DMS 273 treated with DMSO at 0.1 percent for 48 hours (cell line): ENCODE measurements at places on chromosomes 1 and 21.

DNA sequence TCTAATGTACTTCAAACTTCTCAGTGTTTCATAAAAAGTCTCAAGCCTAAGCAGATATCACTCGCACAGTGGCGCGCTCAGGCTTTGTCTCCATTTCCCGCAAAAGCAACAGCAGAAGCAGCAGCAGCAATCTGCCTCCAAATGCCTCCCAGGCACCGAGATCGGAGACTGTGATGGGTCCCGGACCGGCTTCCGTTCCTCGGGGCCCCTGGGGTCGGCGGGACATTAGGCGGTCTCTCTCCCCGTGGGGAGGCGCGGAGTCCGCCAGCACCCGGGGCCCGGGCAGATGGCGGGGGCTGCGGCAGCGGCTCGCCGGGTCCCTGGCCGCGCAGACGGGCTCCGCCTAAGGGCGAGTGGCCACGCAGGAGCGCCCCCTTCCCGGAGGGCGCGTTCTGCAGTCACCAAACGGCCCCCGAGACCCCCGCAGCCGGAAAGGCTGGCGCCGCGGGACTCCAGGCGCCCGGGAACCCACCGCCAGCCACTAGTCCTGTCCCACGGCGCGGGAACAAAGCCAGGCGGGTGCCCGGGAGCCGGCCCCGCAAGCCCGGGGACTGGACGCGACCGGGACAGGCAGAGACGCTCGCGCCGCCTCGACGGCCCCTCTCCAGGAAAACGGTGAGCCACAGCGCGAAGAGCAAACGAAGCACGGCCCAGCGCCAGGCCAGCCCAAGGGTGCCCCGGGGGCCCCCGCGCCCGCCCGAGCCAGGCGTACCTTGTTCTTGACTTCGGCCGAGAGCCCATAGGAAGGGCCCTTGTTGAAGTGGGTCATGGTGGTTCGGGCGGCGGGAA lies 590 bp downstream of the CNN3 start:
- peak; percentile 37 for DNase-seq

DNA sequence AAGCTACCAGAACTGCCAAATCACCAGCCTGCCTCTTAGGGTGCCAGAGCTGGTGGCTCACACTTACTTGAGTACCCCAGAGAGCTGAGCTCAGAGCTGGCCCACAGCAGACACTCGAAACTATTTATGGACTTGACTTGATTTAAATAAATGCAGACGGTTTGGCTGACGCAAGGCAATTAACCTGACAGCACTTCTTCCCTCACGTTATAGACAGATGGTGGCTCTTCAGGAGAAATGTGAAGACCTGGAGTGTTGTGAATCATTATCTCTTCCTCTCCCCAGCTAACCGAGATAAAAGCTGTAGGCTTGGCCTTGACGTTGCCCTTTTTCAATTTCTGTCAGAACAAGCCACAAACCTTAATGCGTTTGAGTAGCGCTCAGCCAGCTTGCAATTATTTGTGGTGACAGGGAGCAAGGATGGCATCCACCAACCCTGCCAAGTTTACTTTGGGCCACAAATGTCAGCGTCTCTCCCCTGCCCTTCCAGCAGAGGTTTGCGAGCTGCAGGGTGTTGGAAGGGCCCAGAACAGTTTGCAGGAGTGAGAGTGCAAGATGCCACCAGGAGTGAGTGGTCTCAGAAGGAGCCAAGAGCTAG lies 34.0 kb upstream of the BCAR3 start:
- peak; percentile 10 for DNase-seq

GRCh38 chr1:67749263-67749843 lies 64.4 kb downstream of the GADD45A start:
- DNase-seq, result no peak

- DNase-seq, result no peak
These were observed 908 bp downstream of the DDI2 start for GRCh38 chr1:15618077-15618654.

- no peak for DNase-seq
These were observed 108.6 kb upstream of the USP24 start for GRCh38 chr1:55323760-55324159.

- no peak for DNase-seq
These were observed 139.4 kb downstream of the MRPL39 start for GRCh38 chr21:25467896-25468295.

DNA sequence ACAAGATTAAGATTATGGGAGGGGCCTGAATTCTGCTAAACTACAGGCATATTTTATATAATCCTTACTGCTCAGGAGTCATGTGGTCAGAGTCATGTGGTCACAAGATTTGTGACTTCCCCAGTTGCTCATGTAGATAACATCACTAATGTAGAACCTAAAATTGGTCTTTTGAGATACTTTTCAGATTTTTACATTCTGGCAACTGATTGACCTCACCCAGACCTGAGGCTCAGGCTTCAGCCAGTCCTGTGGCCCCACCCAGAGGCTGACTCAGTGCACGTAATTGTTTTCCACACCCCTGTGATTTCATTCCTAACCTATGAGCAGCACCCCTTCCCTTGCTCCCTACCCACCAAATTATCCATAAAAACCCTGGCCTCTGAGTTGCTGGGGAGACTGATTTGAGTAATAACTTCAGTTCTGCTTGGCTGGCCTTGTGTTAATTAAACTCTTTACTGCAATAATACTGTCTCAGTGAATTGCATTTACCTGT lies 41.7 kb upstream of the ZNF326 start:
- peak; percentile 17 for DNase-seq

- no peak for DNase-seq
These were observed 3.2 kb upstream of the B3GALT2 start for GRCh38 chr1:193189442-193190095.

GRCh38 chr1:15915991-15916390 lies 59.9 kb downstream of the ZBTB17 start:
- DNase-seq, result no peak
